ENCODE measurements at places on chromosomes 4 and X.

DNA sequence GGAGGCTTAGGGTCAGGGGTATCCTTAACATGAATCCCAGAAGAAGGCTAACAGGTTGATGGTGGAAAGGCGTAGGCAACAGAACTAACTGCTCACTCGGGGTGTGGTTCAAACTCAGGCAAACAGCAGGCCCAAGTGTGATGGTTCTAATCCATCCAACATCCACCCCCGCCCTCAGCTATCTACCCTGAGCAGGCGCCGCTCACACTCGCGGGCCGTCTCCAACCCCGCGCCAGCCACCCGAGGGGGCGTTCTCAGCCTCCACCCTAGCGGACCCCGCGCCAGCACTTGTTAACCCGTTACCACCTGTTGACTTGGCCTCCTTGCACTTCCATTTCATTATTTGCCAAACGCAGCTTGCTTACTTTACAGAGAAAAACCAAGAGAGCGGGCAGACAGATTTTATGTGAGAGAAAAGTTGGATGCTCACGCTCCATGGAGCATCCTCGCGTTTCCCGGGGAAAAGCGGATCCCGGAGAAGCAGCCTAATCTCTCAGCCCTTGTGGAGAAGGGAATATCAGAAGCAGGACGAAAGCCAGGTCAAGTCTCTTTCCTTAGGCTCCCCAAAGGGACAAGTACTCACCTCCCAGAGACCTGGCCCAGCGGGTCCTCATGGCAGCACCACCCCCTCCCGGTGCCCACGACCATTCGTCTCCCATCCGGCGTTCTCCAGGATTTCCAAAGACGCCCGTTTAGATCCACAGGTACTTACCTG is 773 bp downstream of the SNCA start:
- peak; percentile 70 for DNase-seq

GRCh38 chr4:84994280-84994679 is 27.8 kb upstream of the WDFY3 start:
- no peak for DNase-seq

DNA sequence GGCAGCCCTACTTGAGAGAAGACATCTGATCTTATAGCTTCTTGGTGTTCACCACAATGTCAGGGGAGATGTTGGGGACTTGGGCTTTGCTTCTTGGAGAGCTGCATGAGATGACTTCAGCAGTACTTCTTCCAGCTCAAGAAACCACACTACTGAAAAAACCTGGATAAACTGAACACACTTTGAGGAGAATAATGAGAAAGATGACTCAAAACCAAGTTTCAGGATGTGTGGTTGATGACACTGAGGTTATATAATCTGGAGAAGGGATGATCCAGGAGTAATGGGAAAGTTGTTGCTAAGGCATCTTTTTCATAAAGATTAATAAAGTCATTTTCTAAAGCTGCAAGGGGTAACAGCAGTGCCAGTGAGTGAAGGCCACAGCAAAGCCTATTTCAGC is 58.4 kb upstream of the PNPLA4 start:
- DNase-seq, result no peak

- DNase-seq, result no peak
Measured at GRCh38 chrX:40004246-40004535, 93.6 kb downstream of the BCOR start.

DNA sequence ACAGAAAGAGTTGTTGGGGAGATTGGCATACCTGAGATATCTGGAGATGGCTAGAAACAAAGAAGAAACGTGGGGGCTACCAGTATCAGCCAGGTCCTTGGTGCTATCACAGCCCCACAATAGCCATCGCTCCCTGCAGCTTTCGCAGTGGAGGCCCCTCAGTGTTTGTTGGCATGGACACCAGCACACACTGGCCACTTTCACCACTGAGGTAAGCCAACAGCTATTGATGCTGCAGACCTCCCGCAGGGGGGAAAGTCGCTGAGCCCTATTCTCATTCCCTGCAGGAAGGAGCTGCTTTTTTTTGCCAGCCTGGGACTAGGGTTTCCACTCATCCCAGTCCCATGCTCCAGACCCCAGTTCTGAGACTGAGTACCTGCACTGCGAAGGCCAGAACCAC is 879.2 kb upstream of the IGFBP7 start:
- DNase-seq, result no peak

- DNase-seq, result no peak
Measured at GRCh38 chr4:169404960-169405359, 134.2 kb upstream of the SH3RF1 start.

GRCh38 chr4:21202959-21203358 is 502.7 kb downstream of the PACRGL start:
- DNase-seq, result no peak

DNA sequence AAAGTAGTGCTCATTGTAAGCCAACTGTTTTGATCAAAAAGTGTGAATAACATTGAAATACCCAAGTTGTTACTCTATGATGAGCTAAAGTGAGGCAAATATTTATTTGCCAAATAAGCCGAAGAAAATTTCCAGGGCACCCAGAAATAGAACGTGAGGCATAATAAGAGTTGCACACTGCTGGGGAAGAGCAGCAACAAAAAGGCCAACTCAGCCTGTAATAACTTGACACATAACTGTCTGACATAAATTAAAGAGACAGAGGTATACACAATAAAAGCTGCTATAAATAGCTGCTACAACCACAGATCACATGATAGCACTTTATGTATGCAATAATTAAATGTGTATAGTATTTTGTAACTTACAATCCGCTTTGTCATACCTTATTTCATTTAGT is 2.0 kb upstream of the ABCB7 start:
- DNase-seq, result no peak

- no peak for DNase-seq
Measured at GRCh38 chrX:19864736-19865135, 22.7 kb downstream of the SH3KBP1 start.

DNA sequence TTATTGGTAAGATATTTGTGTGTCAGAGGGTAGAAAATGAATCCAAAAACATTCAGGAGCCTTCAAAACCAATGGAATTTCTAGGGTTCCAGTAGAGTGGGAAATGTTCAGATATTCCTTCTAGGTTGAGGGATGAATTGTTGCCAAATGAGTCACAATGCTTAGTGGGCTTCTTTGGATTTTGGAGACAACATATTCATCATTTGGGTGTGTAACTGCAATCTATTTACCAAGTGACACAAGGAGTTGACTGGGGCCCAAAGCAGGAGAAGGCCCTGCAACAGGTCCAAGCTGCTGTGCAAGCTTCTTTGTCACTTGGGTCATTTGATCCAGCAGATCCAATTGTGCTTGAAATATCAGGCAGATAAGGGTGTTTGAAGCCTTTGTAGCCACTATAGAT is 551.5 kb upstream of the PITX2 start:
- no peak for DNase-seq

GRCh38 chrX:13659063-13659462 is 6.1 kb downstream of the TCEANC start:
- DNase-seq, result no peak

DNA sequence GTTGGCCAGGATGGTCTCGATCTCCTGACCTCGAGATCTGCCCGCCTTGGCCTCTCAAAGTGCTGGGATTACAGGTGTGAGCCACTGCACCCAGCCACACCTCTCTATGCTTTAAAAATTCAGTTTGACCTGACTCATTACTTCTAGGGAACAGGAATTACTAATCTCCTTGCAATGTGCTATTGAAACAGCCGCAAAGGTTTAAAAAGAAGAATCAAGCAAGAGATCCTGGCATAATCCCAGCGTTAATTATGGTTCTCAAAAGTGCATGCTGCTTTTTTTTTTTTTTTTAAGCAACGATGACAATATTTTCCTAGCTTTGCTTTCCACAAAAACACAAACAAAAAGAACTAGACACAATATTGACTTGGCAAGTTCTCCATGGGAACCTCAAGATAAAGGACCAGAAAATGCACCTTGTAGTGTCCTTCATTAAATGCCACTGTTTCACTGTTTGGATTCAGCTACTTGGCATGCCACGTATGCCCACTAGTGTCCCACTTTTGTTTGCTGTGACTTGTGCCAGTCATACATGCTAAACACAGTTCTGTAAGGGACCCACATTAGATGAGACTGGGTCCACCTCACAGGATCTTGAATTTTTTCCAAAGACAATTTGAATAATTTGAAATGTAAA is 112.6 kb upstream of the PPARGC1A start:
- no peak for DNase-seq

DNA sequence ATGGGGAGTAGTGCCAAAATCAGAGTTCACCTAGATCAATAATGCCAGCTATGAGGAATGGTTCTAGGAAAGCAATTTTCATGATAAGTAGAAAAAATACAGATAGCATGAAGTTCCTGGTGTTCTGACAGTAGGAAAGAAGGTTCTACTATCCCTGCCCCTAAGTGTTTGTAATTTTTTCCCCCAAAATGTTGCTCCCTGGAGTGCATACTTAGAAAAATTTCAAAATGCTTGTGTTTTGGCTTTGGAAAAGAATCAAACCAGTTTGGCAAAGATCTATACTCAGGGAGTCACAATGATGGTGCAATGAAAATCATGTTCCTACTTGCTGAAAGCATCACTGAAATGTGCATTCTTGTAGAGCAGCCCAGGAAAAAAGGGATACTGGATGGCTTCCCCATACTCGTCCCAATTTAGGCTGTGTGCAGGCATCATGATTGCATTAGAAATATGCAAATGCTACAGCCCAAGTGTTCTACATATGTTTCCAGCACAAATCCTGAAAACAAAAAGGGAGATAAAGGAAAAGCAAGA is 74.7 kb downstream of the LPAR4 start:
- no peak for DNase-seq

DNA sequence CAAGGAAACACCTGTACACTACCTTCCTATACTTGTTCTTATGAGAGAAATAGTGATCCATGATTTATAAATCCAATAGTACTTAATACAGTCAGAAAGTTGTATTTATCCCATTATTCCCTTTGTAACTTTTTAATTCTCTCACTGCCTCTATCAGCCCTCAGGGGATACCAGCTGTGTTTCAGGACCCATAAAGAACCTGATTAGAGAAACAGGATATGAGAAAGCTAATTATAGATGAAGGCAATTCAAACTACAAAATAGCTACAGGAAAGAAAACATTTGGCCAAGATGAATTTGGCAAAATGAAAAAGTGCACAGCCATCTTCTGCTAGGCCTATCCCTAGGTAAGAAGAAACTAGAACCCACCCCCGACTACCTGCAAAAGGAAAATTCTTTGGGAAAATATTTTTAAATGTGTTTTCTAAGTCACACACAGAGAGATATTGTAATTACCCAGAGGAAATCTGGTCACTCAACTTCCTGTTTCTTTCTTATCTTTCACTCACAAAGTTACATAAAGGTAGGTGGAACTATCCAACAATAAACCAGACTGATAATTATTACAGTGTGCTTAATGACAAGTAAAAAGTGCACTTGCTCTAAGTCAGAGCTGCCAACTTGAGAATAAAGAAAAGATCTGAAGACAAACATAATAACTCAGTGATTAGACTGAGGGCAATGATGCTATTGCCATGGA is 836.5 kb upstream of the HTR2C start:
- no peak for DNase-seq

DNA sequence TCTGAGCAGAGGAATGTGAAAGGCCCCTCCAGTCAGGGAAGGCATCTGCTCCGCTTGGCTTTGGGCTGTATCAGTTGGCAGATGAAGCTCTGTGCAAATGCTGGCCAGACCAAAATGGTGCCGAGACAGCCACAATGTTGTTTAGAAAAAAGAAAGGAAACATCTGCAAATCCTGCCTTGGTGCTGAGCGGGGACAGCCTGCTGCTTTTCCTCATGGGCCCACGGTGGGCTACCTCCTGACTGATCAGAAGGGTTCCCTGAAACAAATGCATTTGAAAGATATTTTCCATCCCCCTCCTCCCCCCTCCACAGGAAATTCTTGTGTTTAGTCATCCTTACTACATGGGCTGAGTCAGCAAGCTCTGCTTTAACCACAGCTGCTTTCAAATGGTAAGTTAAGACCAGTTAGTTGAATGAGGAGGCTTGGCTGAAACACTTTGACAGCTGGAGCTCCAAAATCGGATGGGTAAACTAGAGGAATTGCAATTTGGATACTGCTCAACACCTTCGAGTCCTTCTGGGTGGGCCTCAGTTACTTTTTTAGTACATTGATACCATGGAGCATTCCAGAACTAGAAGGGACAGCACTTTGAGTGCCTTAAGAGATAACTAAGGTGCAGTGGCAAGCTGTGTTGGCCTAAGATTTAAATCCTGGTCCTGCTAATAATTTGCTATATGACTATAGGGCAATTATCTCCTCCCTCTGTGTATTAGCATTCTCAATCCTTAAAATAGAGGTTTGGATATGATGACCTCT is 36.0 kb downstream of the PLAC1 start:
- no peak for DNase-seq

DNA sequence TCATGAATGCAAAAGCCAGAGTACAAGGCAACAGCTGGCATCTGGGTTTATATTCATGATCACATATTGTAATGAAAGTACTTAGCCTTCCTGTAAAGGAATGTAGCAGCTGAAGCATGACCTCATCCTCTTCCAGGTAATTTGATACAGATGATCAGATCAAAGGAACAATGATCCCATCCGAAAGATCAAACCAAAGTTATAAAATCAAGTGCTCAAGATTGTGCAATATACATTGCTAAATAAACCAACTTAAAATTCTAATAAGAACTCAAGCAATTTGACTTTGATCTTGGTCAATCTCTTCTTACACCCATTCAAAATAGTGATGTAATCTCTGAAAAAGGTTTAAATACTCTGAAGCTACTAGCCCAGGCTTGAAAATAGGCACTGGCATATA is 113.1 kb upstream of the INPP4B start:
- DNase-seq, result no peak

DNA sequence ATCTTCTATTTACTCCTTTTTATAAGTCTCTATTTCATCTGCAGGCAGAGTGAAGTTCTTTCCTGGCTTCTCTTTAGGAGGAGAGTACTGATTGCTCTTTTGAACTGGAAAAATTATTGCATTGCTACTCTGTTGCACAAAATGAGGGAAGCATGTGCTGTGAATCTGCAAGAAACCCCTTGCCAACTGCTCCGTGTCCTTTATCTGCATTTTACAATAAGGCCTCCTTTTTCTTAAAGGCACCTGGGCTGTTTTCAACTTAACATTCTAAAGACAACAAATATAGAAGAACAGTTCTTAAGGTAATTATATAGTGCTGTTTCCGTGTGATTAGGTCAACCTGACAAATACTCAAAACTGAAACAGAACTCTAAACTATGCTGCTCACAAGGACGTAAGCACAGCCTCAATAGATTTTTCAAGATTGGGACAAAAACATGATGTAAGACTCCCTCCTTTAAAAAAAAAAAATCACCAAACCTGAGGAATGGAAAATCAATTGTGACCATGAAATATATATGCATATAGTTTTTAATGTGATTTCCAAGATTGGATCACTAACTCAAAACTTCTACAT is 716.6 kb upstream of the INTU start:
- DNase-seq, result no peak

DNA sequence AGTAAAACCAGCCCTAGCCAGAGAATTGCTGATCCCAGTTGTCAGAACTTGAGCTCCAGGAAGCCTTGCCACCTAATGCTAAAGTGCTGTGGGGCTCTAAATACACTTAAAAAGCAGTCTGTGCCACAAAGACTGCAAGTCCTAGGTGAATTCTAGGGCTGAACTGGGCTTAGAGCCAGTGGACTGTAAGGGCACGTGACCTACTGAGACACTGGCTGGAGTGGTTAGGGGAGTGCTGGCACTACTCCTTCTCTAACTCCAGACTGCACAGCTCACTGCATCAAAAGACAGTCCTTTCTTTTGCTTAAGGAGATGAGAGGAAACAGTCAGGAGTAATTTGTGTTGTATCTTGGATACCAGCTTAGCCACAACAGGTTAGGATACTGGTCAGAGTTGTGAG is 1240.2 kb downstream of the FAM133A start:
- peak; percentile 6 for DNase-seq

Data from NCI-H69 (cell line).